NCI-H1092 (cell line): ENCODE measurements at places on chromosomes 2 and 18.

DNA sequence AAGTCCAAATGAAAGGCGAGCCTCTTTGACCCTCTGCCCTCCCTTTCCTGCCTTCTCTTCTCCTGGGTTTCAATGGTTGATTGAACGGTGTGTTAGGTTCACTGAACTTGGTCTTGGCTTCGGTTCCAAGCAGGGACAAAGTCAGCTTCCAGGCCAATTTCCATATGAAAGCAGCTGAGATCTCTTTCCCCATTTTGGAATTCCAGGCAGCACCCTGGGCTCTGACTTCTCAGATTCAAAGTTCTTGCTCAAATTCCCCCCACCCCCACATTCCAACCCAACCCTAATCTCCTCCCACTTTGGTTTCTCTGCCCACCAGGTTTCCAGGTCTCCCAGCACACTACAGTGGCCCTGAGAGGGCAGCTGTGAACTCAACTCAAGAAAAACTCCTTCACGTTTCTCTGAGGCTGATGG lies 231.0 kb downstream of the INSIG2 start:
- no peak for DNase-seq

GRCh38 chr2:30927465-30928075 lies 120.3 kb upstream of the CAPN13 start:
- no peak for DNase-seq

DNA sequence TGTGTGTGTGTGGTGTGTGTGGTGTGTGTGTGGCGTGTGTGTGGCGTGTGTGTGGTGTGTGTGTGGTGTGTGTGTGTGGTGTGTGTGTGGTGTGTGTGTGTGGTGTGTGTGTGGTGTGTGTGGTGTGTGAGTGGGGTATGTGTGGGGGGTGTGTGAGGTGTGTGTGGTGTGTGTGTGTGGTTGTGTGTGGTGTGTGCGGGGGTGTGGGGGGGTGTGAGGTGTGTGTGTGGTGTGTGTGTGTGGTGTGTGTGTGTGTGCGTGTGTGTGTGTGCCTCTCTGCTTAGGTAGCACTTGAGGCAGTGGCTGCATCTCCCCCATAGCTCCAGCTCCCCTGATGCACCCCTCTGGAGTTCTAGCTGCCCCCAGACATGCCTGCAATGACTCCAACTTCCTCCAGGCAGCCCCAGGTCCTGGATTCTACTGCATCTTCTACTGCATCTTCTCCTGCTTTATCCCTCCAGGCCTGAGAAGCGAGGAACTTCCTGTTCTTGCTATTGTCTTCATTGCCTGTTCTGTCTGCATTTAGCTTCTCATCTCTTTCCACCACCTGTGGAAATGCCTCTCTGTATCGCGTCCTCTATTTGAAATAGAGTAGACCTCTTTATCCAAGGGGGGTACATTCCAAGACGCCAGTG lies 22.2 kb upstream of the MLPH start:
- DNase-seq, result no peak

GRCh38 chr2:39664888-39665591 lies 677 bp upstream of the TMEM178A start:
- no peak for DNase-seq

GRCh38 chr2:145593991-145594614 lies 1074.2 kb upstream of the ZEB2 start:
- no peak for DNase-seq
